ENCODE measurements at places on chromosomes 16 and 17.

GRCh38 chr16:82626791-82627261, at the start of gene CDH13:
CDH13 (plus strand) TSS chr16:82626969.
- DNase-seq: no peak

DNA sequence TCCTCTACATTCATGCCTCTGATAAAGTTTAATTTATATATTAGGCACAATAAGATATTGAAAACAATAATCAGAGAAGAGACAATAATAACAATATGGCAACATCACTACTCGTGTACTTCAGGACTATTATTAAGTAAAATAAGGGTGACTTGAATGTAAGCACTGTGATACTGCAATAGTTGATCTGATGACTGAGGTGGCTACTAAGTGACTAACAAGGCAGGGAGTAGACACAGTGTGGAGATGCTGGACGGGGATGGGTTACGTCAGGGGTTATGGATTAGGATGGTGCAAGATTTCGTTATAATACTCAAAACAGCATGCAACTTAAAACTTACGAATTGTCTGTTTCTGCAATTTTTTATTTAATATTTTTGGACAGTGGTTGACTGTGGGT, 32.5 kb downstream of the CYLD start:
- no peak for DNase-seq

GRCh38 chr17:56583772-56584171, 9.7 kb upstream of the NOG start:
- DNase-seq: no peak

DNA sequence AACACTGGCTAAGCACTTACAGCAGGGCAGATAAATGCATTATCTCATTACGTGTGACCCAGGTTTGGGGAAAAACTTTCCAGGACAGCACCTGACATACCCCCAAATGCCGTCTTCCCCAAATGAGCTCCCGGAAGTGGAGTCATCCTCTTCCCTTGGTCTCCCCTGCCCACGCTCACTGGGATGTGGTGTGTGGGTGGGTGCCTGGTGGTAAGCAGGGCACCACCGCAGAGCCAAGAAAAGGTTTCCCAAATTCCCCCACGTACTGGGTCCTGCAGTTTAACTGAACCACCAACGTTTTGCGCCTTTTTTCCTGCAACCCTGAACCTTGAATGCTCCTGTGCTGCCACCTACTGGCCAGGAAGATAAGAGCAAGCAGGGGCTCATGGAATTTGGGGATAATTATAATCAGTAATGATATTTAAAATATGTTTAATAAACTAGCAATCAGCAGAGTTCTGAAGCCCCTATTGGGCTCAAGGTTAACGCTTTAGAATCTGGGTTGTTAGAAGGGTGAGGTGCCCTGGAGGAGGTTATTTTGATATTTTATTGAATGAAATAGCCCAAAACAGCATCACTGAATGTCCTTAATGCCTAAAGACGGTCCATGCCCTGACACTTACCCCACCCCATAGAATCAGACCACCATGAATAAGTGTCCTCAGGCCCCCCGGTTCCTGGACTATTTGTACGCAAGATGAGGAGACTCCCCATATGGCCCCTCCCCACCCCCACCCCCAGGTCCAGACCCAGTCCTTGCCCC, 8.0 kb downstream of the SPPL2C start:
- no peak for DNase-seq

GRCh38 chr16:50298075-50298460, 31.7 kb downstream of the ADCY7 start:
- no peak for DNase-seq

DNA sequence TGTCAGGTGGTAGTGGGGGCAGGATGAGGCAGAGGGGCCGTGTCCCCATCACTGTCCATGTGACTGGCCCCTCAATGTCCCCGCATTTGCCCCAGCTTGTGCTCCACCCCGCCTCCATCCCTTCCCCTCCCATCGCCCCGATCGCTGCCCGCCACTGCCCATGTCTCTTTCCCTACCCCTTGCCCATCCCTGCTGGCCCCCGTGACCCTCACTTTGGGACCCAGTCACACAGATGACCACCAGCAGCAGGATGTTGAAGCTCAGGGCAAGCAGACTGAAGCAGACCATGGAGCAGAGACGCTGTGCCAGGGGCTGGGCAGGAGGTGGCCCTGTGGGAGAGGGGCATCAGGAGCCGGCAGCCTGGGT, 6.1 kb downstream of the ASGR2 start:
- no peak for DNase-seq
